ENCODE measurements at places on chromosomes 13 and 19. TPM values are rescaled to one million over a fixed set of nuclear protein-coding genes. Genes with fewer than 3 reads are reported as not detected.

The KLK2 gene
- not detected for total RNA-seq

DNA sequence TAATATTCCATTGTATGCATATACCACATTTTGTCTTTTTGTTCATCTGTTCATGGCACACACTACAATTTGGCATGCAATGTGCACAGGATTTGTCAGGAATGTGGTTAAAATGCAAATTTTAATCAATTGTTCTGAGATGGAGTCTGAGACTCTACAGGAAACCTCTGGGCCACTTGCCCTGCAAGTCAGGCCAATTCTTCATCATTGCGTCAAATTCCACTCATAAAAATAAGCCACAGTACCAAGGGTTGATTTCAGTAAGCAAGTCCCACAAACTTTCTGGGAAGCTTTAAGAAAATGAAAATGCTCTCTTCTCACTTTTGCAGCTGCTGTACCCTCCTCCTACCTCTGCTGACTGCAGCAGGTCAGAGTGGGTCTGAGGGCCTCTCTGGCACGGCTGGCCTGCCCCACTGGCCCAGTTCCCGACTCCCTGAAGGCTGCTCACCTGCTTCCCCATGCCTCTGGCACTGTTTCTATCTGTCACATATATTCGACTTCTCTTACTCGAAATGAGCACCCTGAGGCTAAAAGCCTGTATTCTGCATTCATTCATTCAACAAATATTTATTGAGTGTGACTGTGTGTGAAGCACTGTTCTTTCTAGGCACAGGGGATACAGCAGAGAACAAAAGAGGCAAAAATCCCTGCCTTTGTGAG lies 83.8 kb upstream of the WASF3 start:
- no peak for ATAC-seq

DNA sequence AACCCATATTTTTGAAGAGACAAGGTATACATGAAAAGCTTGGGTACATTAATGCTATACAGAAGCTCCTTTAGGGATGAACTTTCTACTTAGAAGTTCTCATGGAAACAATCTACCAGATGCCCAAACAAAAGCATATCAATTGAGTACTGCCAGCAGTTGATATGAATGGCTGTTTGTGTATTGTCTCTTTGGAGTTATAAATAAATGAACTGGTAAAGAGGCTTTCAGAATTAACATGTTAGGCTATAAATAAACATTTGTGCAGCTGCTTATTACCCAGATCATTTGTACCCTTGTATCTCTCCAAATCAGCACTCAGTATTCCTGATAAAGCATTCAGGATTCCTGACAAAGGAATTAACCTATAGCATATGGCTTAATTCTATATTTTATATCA lies 418.9 kb downstream of the FGF14 start:
- ATAC-seq, result no peak

The ZFR2 gene
- not detected for total RNA-seq

GRCh38 chr13:24232037-24232436 lies 71.5 kb downstream of the SPATA13 start:
- no peak for ATAC-seq

DNA sequence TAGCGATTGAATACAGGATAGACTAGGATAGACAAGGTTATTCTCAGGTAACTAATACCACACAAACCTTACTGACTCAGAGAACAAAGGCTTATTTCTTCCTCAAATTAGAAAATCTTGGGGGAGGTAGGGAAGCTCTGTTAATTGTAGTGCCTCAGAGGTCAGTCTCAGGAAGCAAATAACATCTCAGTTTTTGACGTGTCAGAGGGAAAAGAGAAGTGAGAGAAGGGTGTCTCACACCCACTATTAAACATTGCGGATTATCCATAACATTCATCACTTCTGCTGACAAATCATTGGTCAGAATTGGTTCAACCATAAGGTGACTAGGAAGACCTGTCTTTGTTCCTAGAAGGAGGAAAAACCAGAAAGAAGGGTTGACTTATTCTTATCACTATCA lies 579.4 kb upstream of the MIR17HG start:
- ATAC-seq, result no peak

GRCh38 chr13:83220241-83220640 lies 662.0 kb downstream of the SLITRK1 start:
- ATAC-seq, result no peak

The RAB3A gene
- 3.8 TPM for total RNA-seq

GRCh38 chr19:16161840-16162239 lies 11.5 kb downstream of the CIB3 start:
- no peak for ATAC-seq
